ENCODE measurements at places on chromosomes 7 and 10.

GRCh38 chr7:129047761-129048160 is 7.2 kb downstream of the TNPO3 start:
- DNase-seq: no peak

DNA sequence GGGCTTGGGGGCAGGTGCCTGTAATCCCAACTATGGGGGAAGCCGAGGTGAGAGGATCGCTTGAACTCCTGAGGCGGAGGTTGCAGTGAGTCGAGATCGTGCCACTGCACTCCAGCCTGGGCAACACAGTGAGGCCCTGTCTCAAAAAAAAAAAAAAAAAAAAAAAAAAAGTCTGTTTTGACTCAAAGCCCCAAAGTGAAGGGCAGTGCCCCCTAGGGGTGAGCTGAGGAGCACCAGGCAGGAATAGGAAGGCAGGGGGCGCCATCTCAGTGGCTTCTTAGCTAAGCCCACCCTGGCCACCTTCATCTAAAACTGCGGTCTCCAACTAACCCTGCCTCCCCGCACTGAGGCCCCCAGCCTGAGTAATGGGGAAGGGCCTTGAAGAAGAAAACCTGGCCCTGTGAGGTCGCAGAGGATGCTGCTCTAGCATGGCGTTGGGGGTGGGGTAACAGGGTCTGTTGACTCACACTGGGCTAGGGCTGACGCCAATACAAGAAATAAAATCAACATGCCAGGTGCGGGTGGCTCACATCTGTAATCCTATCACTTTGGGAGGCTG is 9.8 kb downstream of the PODXL start:
- no peak for DNase-seq

- no peak for DNase-seq
Measured at GRCh38 chr10:113356794-113357680, 195.8 kb upstream of the HABP2 start.

DNA sequence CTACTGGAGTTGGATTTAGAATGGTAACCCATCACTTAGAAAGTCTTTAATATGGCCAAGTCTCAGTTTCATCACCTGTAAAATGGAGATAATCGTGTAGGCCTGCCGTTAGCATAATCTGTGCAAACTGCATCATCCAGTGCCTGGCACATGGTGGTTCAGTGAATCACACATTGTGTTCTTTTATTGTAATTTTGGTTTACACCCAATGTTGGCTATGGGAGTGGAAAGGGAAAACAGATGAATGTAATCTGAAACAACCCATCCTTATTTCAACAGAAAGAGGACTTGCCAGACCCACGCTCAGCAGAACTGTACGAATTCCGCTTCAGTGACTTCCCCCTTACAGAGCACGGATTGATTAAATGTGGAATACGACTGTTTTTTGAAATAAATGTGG is 27.5 kb downstream of the PDE6C start:
- DNase-seq: no peak

DNA sequence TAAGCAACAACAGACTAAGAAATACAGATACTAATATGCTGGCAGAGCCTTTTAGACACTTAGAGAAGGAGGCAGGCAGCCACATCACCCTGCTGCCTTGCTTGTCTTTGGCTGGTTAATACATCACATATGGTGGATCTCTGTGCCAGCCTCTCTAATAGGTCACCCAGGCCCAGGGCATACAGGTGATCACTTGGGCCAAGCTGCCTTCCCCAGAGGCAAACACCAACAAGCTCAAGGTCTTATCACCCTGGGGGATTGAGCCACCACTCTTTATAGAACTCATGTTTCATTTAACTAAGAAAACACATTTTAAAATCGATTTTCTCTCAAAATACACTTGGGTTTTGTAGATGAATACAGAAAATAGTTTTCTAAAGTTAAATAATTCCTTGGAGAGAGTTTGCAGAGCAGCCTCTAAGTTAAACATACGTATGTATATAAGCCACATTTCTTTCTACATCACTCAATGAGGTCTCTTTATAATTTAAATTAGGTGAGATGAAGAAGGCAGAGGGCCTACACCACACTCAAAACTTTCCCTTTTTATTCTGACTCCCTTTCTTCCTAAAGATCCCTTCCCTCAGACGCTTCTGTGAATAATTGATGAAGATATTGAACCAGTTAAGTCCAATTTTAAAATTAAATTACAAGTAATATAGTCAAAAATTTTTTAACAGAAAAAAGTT is 556.8 kb upstream of the GHITM start:
- no peak for DNase-seq

GRCh38 chr10:112835944-112836451 is 114.0 kb upstream of the TCF7L2 start:
- DNase-seq: no peak

- no peak for DNase-seq
Measured at GRCh38 chr10:120251821-120252442, 205.1 kb upstream of the PLPP4 start.

Data from bronchial epithelial cell (primary cell).